Subcutaneous preadipocyte (primary cell): ENCODE measurements at places on chromosomes 12 and 14. TPM values are rescaled to one million over a fixed set of nuclear protein-coding genes. Genes with fewer than 3 reads are reported as not detected.

CD69 gene
- total RNA-seq = not detected in 2 replicates

MGP gene
- total RNA-seq = 0.20 and 0.73 TPM in 2 replicates

MAP1LC3B2 gene
- 1.1 TPM in 1 of 2 replicates, not detected in the other for total RNA-seq

SCN8A gene
- total RNA-seq = 13.6 and 13.9 TPM in 2 replicates

PAWR gene
- total RNA-seq = 5.5 and 11.3 TPM in 2 replicates

CPNE6 gene
- total RNA-seq = not detected in 2 replicates

DPPA3 gene
- not detected in 2 replicates for total RNA-seq

DAO gene
- not detected in 2 replicates for total RNA-seq

FOXM1 gene
- 24.6 and 26.2 TPM in 2 replicates for total RNA-seq

PIANP gene
- under 0.01 TPM in 1 of 2 replicates, not detected in the other for total RNA-seq

CLEC7A gene
- total RNA-seq = not detected in 2 replicates

CMKLR1 gene
- 7.0 and 9.0 TPM in 2 replicates for total RNA-seq
